ENCODE measurements at places on chromosomes 5 and 9.
A peak's percentile ranks its signal among the peaks of the same experiment; 100 is the strongest.

DNA sequence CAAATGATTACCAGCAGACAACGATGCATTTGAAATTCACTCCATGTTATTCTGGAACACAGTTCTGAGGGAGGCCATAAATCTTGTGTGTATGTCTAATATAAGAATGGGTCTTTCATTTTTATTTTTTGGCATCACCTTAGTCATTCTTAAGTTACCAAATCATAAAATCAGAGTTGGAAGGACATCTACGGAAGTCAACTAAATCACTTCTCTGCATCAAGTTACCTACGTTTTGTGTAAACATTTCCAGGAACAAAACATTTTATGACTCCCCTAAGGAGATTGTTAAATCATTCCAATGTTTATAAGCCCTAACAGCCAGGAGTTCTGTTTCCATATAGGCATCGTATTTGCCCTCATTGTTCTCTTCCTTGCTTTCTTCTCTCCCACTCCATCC, 378.2 kb downstream of the FAM170A start:
- no peak for DNase-seq

DNA sequence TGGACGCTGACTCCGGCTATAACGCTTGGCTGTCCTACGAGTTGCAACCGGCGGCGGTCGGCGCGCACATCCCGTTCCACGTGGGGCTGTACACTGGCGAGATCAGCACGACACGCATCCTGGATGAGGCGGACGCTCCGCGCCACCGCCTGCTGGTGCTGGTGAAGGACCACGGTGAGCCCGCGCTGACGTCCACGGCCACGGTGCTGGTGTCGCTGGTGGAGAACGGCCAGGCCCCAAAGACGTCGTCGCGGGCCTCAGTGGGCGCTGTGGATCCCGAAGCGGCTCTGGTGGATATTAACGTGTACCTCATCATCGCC, 2.1 kb downstream of the PCDHA12 start:
- DNase-seq = no peak

GRCh38 chr5:138611678-138612218, 36.5 kb upstream of the HSPA9 start:
- DNase-seq = no peak

GRCh38 chr5:57175551-57176309, 1.9 kb downstream of the GPBP1 start:
- DNase-seq = peak; percentile 56

GRCh38 chr9:19113964-19114679, 11.4 kb upstream of the HAUS6 start:
- no peak for DNase-seq

DNA sequence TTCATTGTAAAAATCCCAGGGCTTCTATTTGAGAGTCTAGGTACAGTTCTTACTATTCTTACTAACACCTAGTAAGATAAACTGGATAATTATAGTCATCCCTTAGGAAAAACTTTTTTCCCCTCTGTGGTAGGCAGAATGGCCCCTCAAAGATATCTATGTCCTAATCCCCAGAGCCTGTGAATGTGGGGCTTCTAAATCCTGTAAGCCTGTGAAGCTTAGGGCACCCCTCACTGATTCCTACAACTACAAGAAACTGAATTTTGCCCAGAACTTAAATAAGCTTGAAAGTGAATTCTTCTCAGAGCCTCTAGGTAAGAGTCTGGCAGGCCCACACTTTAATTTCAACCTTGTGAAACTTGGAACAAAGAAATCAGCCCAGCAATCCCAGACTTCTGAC, 130.1 kb upstream of the ACOT12 start:
- no peak for DNase-seq

GRCh38 chr5:154626876-154627557, 128.2 kb upstream of the LARP1 start:
- no peak for DNase-seq

DNA sequence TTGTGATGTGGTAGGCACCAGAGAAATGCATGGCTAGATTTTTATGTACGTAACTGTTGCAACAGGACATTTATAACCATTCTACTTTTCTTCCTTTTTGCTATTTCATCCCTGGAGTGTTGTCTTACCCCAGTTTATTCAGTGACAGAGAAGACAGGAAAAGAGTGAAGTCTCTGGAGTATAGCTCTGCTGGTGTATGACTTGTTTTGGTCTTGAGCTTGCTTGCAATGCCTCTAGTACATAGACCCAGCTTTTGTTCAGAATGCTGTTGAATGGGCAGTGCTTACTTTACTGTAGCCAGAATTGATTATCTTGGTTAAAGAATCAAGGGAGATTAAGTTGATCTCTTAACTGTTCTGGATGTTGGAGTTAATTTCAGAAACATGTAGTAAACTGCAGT, 94.3 kb downstream of the PBX3 start:
- DNase-seq = no peak

- DNase-seq = no peak
These were observed 43.6 kb upstream of the CLINT1 start for GRCh38 chr5:157902449-157903116.

DNA sequence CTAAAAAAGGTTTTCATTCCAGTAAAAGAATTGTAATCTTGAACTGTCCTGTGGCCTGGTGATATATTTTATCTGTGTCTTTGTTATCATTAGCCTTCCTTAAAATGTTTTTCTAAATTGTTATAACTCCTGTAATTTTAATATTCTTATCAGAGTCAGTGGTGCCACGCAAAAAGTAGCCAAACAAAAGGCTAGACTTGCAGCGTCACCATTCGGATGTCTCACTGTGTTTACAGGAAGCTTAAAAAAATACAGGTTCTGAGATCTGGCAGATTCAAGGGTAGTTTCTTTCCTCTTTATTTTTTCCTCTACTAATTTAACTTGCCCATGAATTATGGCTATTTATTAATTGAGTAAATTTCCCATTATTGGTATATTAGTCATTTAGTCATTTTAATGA, 362.3 kb downstream of the MAT2B start:
- DNase-seq = no peak

- DNase-seq = no peak
These were observed 135.1 kb downstream of the PAPPA start for GRCh38 chr9:116288658-116289057.

All from activated CD4-positive, alpha-beta T cell treated with anti-CD3 and anti-CD28 coated beads, Interleukin-2, amount 50 U/mL, for 48 hours (primary cell).